ENCODE measurements at places on chromosomes 7 and 10.

DNA sequence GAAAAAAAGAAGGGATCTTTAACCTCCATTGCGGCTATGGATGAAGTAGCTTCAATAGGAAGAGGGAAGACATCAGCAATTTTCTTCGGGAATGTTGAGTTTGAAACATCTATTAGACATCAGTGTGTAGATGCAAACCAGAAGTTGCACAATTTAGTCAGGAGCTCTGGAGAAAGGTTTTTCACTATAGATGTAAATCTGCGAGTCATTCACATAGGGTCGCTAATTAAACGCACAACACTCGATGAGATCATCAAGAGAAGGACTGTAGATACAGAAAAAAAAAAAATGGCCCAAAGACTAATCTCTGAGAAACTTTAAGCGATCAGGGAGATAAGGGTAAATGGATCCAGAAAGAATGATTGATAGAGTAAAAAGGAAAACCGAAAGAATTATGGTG lies 61.7 kb upstream of the TES start:
- no peak for DNase-seq

GRCh38 chr10:69831231-69831855 lies 29.6 kb downstream of the COL13A1 start:
- no peak for DNase-seq

DNA sequence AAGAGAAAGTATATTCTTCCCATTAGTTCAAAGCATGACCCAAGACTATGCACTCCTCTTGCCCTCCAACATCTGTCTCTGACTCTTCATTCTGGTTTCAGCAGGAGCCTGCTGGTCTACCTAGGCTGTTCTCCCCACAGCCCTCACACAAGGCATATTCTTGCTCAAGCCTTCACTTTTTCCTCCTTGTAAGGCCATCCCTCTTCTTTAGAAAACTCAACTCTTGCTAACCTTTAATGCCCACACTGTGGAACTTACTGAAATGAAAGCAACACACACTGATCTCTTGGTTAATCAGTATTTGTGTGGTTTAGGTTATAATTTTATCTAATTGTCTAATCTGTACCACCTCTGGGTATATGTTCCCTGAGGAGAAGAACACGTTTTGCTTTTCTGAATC lies 75.8 kb downstream of the PRKCQ start:
- DNase-seq = no peak

GRCh38 chr10:100565206-100565985 lies 29.7 kb downstream of the HIF1AN start:
- no peak for DNase-seq

GRCh38 chr10:29245476-29245875 lies 43.4 kb upstream of the LYZL1 start:
- DNase-seq = no peak

DNA sequence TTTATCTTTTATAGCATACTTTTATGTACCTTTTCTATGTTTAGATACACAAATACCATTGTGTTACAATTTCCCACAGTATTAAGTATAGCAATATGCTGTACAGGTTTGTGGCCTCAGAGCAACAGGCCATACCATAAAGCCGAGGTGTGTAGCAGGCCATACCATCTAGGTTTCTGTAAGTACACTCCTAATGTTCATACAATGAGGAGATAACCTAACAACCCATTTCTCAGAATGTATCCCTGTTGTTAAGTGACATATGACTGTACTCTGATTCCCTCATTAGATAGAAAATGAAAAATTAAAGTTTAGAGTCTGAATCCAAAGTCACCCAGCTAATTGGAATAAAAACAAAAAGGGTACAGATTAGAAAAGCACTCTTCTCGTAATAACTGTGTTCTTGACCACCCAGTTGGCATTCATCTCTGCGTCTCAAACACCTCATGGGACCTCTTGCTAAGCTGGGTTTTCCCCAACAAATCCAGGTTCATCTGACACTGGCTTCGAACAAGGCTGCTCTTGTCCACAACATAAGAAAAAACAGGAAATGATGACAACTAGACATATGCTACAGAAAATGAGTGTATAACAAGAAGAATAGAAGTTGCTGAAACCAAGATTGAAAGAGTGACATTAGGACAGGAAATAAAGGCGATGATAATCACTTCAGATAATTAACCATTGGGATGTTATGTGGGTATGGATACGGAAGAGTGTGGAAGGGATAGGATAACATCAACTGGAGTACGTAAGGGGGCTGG lies 1.4 kb downstream of the NDUFB8 start:
- DNase-seq = no peak

- no peak for DNase-seq
Measured at GRCh38 chr10:69714572-69714971, 84.5 kb downstream of the FAM241B start.

- no peak for DNase-seq
Measured at GRCh38 chr10:50853557-50853956, 31.9 kb downstream of the A1CF start.

Data from 8988T (cell line).